ENCODE measurements at places on chromosomes 7 and 10.

- DNase-seq = no peak
Measured at GRCh38 chr10:106078895-106079576, 1085.5 kb downstream of the SORCS1 start.

GRCh38 chr10:87880336-87880735, 16.9 kb downstream of the PTEN start:
- DNase-seq = no peak

- DNase-seq = no peak
Measured at GRCh38 chr7:137716061-137716460, 130.7 kb downstream of the DGKI start.

DNA sequence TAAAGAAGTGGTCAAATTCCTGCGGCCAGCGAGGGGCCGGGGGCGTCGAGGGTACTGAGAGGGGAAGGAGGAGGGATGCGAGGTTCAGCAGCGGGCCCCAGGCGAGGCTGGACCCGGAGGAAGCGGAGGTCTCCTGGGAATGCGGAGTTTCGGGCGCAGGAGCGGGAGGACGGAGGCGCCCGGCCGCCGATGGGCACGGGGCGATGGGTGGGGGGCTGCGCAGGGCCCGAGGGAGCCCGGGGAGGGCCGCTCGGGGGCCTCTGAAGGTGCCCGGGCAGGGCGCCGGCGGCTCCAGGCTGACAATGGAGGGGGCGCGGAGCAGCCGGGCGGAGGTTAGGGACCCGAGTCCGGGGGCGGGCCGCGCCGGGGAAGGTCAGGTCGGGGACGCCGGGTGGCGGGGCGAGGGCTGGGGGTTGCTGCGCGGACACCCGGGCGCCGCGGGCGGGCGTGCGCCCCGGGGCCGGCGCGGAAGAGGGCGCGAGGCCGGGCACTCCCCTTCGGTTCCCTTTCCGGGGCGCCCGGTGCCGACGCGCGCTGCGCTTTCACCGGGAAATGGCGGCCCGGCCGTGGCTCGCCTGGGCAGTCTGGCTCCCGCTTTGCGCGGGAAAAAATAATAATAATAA, 683 bp downstream of the MACROH2A2 start:
- no peak for DNase-seq

GRCh38 chr10:24209946-24210491, 1.1 kb downstream of the KIAA1217 start:
- no peak for DNase-seq

DNA sequence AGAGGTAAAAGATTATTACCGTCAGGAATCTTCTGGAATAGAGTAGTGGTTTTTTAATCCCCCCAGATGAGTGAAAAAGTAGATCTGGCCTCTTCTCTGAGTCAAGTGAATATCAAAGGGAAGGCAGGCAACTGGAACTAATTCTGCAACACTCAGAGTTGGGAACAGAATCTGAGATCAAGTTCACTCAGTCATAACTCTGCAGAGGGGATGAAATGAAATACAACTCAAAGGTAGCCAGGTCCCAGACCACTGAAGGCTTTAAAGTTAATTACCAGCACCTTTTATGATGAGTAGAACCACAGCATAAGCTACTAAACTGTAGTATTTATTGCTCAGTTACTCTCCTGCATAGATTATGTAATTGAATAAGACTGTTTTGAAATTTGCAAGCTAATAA, 455.6 kb upstream of the AKR1E2 start:
- DNase-seq = no peak

GRCh38 chr7:142956951-142957623, 5.1 kb downstream of the KEL start:
- DNase-seq = no peak

- no peak for DNase-seq
Measured at GRCh38 chr10:126690534-126690933, 20.0 kb upstream of the C10orf90 start.

- DNase-seq = no peak
Measured at GRCh38 chr10:24384954-24385353, 176.0 kb downstream of the KIAA1217 start.

DNA sequence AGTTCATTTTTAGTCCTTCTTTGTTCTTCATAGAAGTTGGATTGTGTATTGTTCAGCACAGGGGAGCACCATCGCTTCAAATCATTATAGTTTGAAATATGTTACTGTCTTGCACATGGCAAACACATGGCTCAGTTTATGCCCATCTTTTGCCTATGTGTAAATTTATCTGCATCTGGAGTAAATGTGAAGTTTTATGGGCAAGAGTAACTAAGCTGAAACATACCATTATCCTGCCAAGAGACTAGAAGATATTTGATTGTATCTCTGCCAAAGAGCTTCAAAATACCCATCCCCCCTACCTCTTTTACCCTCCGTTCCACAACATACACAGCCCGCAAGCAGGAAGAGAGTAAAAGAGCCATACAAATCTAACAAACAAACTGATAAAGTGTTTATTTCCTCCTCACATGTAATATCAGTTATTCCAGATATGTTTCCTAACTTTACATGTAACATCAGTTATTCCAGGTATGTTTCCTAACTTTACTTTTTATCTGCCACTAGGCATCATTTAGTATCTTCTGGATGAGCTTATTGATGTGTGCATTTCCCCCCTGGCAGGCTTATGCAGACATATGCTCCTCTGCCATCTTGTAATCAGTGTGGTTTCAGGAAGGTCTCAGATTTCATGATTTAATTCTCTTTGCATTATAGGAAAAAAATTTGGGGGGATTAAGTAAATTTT, 127.7 kb downstream of the SRI start:
- no peak for DNase-seq

- no peak for DNase-seq
Measured at GRCh38 chr7:75992083-75992755, 2.2 kb downstream of the TMEM120A start.

DNA sequence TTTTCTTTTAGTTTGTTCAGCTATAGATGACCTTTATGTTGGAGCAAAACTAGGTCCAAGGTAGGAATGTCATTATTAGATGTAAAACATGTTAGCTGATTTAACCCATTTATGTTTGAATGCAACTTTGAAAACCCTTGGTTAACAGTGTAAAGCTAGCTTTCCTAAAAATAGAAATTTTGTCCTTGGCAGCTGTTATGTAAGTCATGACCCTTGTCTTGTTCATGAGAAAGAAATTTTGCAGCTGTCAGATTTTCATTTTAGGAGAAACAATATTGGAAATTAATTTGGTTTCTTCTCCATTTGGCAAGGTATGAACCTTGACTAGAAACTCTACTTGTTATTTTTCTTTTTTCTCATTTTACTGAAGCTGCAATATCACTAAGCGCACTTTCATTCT, 23.9 kb upstream of the CCAR1 start:
- DNase-seq = no peak

GRCh38 chr7:104018425-104018824, 29.0 kb upstream of the RELN start:
- DNase-seq = no peak

- DNase-seq = no peak
Measured at GRCh38 chr7:70615066-70615606, 516.8 kb upstream of the GALNT17 start.

DNA sequence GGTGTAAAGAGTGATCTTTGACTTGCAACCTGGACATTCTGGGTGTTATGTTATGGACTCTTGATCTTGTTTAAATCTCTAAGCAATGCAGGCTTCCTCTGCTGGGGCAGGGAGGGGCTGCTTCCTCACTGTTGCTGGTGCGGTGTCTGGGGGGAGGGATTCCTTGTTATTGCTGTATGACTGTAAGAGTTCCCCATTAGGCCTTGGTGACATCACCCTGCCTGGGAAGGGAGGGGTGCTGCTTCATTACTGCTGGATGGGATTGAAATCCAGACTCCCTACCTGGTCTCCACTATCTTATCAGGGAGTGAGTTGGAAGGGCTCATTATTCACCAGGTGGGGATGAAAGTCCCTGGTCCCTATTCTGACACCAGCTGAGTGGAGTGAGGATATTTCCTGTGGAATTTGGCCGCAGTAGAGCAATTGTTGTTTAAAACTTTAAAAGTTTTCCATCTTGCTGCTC, 8.8 kb downstream of the OGDH start:
- DNase-seq = no peak

DNA sequence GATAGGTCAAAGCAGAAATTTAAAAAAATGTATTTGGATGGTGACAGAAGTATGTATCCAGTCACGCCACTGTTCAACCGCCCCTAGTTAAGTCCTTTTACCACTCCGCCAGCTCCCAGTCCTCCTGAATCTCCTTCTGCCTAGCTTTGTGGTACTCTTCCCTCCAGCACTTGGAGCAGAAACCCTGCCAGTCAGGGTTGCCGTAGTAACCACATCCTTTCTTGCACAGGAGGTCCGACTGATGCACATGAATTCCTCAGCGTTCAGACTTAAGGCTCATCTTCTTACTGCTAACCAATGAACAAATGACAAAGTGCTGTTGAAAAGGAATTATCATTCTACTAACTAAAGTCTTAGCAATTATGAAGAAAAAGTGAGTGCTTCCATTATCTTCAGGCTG, 175.3 kb upstream of the KCTD7 start:
- no peak for DNase-seq

- DNase-seq = no peak
Measured at GRCh38 chr10:58264780-58265179, 2.9 kb downstream of the IPMK start.

- DNase-seq = no peak
Measured at GRCh38 chr10:127715782-127716378, 21.1 kb upstream of the FOXI2 start.

DNA sequence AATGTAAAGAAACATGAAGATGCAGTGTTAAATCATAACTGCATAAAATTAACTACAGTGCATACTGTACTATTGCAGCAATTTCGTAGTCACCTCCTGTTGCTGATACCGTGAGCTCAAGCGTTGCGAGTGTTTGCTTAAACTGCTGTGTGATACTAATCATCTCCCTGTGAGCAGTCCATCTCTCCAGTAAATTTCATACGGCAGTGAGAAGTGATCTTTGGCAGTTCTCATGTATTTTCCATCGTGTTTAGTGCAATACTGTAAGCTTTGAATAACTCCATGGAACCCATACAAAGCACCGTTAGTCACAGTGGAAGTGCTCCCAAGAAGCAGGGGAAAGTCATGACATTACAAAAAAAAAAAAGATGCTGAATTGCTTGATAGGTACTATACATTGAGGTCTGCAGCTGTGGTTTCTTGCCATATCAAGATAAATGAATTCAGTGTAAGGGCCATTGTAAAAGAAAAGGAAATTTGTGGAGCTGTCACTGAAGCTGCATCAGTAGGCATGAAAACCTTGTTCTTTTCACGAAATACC, 360.4 kb downstream of the EXOC4 start:
- no peak for DNase-seq

GRCh38 chr10:26467639-26468038, 29.5 kb downstream of the APBB1IP start:
- no peak for DNase-seq

DNA sequence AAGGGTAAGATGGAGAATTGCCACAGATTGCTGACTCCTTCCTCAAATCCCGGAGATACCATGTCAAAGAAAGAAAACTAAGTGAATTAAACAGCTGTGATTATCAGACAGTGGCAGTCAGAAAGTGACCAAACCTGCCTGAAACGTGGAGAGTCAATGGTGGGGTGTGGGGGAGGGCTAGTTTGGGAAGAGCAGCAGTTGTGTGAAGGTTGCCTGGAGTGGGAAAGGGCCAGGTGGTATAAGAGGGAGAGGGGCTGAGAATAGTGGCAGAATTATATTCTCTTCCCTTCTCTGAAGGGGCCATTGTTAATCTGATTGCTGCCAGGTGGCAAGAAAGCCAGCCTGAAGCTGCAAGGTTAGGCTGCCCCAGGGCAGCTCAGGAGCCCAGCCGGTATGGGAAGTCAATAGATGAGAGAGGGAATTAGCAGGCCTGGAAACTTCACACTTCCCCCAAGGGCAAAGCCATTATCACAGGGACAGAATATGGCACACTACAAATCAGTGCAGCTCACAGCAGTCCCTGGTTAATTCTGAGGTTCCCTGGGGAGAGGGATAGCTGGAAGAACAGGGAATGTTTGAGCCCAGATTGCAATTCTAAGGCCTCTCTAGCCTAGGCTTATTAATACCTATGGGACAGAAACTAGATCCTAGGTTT, 83.9 kb upstream of the ITGB1 start:
- DNase-seq = no peak
